Right ventricle myocardium superior (tissue), 1 donor: ENCODE measurements at places on chromosomes 16 and 17. TPM values are rescaled to one million over a fixed set of nuclear protein-coding genes. Genes with fewer than 3 reads are reported as not detected.

Gene CALB2
- 0.30 TPM for total RNA-seq

- DNase-seq = no peak
Observed at GRCh38 chr17:68684949-68685357, 83.8 kb upstream of the FAM20A start.

DNA sequence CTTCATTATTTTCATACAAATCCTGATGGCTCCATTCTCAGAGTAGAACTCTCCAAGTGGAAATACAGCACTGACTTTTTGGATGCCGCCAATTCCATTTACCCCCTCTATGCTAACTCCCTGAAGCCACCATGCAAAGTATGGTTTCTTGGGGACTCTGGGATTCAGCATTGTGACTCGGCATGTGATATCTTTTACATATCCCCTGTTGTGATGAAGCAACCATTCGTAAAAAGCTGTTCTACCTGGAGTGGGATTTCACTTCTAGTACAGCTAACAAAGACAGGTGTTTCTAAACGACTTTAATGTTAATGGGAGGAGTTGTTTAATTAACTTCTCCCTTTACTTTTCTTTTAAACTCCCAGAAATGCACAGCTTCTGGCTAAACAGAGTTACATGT is 533.5 kb downstream of the RBFOX1 start:
- no peak for DNase-seq

Gene MYH13
- not detected for total RNA-seq

Gene HAS3
- total RNA-seq = 0.19 TPM

DNA sequence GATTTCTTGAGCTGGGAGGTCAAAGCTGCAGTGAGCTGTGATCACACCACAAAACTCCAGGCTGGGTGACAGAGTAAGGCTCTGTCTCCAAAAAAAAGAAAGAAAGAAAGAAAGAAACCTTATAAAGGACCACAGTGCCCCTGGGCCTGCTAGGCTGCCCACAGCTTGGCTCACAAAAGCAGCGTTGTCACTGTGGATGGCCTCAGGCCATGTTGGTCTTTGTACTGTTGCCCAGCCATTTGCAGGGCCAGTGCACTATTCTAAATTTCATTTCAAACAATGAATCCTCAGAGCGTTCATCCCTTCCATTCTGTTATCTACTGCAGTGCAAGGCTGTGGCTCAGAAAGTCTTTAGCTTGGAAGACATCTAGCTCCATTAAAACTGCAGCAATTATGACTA is 208.4 kb downstream of the SLC39A11 start:
- no peak for DNase-seq

DNA sequence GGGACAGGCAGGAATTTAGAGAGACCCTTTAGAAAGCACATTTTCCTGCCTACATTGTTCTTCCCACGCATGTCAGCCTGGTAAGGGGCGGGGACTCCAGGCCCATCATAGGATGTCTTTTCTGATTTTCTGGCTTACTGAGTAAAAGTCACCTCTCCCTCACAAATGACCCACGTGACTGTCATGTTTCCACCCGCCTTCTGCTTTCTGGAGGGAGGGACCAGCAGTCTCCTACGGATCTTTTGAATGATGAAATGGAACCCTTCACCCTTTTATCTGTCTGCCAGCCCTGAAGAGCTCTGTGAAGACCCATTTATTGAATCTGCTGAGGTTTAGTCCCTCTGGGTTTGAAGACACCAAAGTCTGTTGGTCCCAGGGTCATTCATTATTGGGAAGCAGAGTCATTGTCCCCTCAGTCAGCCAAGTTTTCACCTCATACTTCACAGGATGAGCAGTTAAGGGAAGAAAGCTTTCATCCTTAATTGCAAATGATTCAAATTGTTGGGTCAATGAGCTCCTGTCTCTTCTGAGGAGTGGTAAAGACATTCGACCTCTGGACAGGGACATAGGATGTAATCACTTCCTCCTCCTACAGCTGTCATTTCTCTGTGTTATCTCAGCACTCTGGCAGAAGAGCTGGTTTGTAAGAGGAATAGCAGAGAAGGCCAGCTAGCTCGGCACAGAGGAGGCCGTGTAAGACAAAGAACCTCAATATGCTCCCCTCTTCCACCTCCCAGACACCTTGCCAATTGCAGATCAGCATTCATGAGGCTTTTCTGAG is 446.1 kb downstream of the HS3ST3B1 start:
- DNase-seq = no peak

DNA sequence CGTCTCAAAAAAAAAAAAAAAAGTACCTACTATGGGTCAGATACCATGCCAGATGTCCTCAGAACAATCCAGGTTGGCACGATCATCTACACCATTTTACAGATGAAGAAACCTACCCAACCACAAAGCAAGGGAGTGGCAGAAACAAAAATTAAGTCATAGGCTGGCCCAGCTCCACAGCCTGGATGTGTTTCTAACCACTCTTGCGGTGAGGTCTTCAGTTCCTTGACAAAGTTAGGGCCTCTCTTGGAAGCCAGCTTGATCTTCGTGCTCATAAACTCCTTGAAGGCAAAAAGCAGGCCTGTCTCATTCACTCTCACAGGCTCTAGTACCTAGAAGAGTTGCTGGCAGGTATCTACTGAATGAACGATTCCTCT is 6.2 kb downstream of the GGA2 start:
- no peak for DNase-seq

DNA sequence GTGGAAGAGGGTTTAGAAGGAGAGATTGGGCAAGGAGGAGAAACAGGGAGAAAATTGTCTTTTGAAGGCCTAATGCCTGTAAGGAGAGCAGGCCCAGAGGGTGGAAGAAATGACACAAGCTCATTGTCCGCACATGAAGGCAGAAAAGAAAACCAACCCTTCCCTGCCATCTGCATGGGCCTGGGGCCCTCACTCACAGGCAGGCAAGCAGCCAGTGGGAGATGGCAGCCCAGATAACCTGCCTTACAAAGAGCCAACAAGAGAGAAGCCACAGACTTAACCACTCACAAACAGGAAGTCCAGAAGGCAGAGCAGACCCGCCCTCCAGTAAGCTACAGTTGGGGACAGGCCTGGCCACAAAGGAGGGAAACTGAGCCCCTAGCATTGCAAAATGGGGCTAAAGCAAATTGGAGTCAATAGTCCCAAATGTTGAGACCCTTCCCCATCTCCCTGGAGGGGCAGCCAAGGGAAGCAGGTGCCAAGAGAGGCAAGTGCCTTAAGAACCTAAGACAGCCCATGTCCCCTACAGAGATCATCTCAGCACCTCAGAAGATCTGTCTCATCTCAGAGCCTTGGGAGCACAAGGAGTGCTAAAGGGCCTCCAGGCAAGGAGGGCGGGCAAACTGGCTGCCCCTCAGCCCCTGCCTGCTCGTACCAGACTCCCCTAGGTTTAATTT is 7.3 kb upstream of the TSPOAP1 start:
- DNase-seq = no peak

Gene ESRP2
- 0.73 TPM for total RNA-seq
